ENCODE measurements at places on chromosomes 5 and 9. TPM values are rescaled to one million over a fixed set of nuclear protein-coding genes. Genes with fewer than 3 reads are reported as not detected.

Gene IFNB1
- total RNA-seq, result not detected

Gene PCDHA13
- 3.9 TPM for total RNA-seq

Gene IFNA13
- not detected for total RNA-seq

DNA sequence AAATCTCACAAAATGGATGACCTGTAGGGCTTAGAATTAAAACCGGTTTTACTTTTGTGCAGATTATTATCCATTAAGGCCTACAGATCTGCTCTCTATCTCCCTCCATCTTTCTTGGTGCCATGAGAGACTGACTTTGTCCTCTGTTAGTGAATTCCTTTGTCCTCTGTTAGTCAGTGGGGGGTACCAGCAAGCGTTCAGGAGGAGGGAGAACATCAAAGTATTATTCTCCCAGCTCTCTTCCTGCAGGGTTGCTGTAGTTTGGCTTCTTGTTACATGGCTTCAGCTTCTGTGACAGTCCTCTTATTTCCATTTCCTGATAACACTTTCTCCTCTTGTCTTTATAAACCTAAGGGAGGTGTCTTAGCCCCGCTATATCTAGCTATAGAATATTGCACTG is 850.5 kb upstream of the SEMA6A start:
- no peak overlapping the region for H3K27ac ChIP-seq
- no peak for DNase-seq
- peaks cover 3% of the 10 kb centered on the region for H3K36me3 ChIP-seq
- H3K4me3 ChIP-seq, result no peak overlapping the region

- no peak overlapping the region for H3K27ac ChIP-seq
- H3K4me1 ChIP-seq, result peaks cover 11% of the 10 kb centered on the region
- no peak for DNase-seq
Measured at GRCh38 chr9:109771087-109771486, 8.9 kb upstream of the PALM2AKAP2 start.

DNA sequence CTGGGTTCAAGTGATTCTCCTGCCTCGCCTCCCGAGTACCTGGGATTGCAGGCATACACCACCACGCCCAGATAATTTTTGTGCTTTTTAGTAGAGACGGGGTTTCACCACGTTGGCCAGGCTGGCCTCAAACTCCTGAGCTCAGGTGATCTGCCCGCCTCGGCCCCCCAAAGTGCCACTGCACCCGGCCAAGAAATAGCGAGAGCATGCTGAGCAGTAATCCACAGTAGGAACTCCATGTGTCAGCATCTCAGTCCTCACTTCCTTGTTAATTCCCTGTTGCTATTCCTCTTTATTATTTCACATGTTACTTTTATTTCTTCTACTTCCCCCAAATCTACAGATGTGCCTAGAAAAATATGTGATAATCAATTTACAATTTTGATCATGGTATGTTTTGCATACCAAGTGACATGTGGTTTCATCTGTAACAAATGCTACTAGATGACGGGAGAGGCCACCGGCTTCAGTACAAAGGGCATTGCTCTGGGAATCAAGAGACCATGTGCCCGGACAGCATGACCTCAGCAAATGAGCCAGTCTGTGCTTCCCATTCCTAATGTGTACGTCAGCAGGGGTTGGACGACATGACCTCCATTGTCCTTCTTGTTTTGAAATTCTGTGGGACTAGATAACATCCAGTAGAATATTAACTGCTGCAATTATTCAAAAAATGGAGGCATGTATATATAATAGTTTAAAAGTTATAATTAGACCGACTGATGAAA is 61.6 kb downstream of the FNBP1 start:
- H3K27ac ChIP-seq, result peak overlapping the region; percentile 31
- no peaks in the 10 kb centered on the region for H3K27me3 ChIP-seq
- H3K4me1 ChIP-seq, result peaks cover 2% of the 10 kb centered on the region
- no peak overlapping the region for H3K4me3 ChIP-seq
- DNase-seq, result no peak

Data from progenitor cell of endocrine pancreas (in vitro differentiated cells).